ENCODE measurements at places on chromosomes 4 and X.

- no peak for DNase-seq
Measured at GRCh38 chr4:165433529-165433928, 54.7 kb downstream of the CPE start.

GRCh38 chrX:154607370-154607769, 11.7 kb downstream of the CTAG1B start:
- DNase-seq, result no peak

DNA sequence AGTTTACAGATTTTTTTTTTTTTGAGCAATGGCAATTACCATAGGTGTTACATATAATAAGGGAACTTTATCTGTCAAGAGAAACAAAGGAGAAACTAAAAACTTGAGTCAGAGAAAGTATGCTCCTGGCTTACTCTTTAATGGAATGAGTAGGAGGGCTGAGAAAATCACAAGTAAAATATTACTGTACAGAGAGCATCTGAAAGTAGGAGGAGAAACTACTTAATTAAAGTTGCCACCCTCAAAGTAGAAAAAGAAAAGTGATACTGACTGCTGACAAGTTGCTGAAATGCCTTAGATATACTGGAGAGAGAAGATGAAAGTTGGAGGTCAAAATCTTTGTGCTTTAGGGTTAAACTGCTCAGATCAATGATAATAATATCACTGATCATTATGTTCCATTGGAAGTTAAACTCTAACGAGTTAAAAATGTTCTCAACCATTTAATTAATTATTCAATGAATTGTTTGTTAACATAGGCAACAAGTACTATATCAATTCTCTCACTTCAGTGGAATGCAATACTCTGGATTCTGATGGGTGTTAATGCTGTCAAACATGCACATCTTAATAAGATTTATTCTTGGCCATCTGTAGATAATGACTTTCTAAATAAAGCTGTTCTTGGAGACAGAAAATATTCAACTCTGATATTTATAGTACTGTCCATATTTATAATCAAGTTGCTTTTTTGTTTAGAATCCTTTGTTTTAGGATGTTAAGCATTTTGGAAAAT, 61.2 kb upstream of the CAMK2D start:
- DNase-seq, result no peak

- DNase-seq, result no peak
Measured at GRCh38 chr4:84855774-84856173, 110.7 kb downstream of the WDFY3 start.

Data from HS-27A (cell line).